ENCODE measurements at places on chromosomes 4 and X.

- no peak for DNase-seq
These were observed 78.5 kb downstream of the MSX1 start for GRCh38 chr4:4937926-4938325.

DNA sequence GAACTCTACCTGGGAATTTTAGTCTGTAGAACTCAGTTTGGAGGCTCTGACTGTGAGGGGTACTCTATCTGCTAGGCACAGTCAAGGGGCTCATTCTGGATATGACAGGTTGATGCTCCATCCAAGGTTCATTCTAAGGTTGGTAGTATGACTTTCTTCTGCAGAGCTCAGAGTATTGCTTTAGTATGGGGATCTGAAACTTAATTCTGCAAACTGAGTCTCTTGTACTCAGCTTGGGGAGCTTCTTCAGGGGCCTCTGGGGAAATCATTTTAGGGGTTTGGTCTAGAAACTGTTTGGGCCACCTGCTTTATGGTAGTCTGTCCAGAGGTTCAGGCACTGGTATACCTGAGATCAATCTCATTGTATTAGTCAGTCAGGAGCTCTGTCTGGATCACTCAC lies 9.7 kb upstream of the TSR2 start:
- no peak for DNase-seq

- no peak for DNase-seq
These were observed 88.1 kb downstream of the RPA4 start for GRCh38 chrX:96971812-96972211.

- no peak for DNase-seq
These were observed 16.1 kb downstream of the BST1 start for GRCh38 chr4:15718959-15719358.

- no peak for DNase-seq
These were observed 297.3 kb downstream of the TENM3 start for GRCh38 chr4:182540496-182540895.

- DNase-seq: no peak
These were observed 133.2 kb upstream of the DIAPH2 start for GRCh38 chrX:96551322-96551872.

DNA sequence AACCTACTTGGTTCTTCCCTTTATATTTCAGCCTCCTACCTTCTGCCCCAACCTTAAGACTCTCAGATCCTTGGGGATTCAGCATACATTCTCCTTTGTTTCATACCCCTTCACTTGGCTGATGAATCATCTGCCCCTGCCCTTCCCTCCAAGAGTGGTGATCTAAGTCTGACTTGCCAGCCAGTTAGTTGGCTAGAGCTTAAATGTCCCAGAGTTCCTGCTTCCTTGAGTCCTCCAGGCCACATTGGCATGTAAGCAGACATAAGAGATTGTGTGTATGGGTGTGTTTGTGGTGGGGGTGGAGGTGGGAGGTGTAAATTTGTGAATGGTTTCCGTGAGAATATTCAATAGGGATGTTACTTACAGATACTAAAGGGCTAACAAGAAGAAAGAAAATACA lies 3.7 kb upstream of the TEX13D start:
- DNase-seq: no peak

GRCh38 chrX:35380808-35381700 lies 417.1 kb upstream of the MAGEB16 start:
- no peak for DNase-seq

DNA sequence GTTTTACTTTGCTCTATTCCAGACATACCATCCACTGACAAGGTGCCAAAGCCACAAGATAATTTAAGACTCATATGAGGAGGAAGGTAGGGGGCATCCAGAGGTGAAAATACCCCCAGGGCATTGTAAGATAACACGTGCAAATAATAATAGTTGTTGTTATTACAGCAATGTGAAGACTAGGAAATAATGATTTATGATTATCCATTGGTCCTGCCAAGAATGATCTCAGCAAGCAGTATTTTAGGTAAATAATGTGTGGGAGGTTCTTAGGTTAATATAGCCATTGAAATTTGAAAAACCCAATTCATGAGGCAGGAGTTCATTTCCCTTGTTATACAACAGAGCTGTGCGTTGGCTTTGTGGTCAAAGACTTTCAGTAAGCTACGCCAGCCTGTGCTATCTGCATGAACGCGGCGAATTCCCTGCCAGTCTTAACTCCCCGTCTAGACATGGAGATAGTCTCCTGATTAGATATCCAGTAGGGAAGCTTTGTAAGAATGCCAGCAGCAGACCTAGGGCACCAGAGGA lies 47.2 kb upstream of the MXRA5 start:
- DNase-seq: no peak

GRCh38 chrX:100479329-100479728 lies 69.3 kb upstream of the PCDH19 start:
- no peak for DNase-seq

GRCh38 chr4:804804-805203 lies 21.1 kb downstream of the CPLX1 start:
- no peak for DNase-seq

DNA sequence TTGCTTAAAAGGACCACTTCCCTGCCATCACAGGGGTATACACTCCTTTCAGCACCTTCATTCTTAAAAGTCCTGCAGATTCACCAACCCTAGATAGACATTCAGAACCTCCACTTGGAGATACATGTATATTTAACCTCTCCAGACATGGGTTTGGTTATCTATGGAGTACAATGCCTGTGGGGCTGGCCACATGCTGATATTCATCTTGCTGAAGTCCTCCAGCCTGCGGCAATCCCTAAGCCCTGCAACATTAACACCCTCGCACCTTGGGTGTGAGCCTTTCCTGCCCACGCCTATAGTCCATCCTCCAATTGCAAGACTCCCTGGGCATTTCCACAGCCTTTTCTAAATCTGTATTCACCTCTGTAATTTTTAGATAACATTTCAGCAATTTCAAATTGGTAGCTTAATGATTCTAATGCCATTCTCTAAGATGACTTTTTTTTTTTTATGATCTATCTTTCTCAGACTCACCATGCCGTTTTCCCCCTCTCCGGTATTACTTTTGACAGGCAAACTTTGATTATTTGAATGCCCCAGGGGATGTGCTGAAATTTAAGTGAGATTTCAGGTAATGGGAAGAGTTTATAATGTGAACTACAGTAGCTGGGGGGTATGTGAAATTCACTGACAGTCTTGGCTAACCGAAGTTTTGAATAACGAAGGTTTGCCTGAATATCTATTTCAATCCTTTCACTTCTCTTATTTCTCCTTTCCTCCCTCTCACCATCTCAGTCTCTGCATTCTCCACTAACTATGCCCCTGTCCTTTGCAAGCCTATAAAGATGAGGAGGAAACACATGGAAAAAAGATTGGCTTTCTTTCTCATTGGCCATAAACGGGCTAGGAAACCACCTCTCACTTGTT lies 24.1 kb downstream of the CCDC149 start:
- no peak for DNase-seq

GRCh38 chrX:109660435-109661143 lies 35.6 kb upstream of the KCNE5 start:
- no peak for DNase-seq

- DNase-seq: no peak
These were observed 103.5 kb downstream of the WWC2 start for GRCh38 chr4:183202523-183202922.

GRCh38 chr4:83679692-83680091 lies 143.8 kb downstream of the GPAT3 start:
- no peak for DNase-seq

DNA sequence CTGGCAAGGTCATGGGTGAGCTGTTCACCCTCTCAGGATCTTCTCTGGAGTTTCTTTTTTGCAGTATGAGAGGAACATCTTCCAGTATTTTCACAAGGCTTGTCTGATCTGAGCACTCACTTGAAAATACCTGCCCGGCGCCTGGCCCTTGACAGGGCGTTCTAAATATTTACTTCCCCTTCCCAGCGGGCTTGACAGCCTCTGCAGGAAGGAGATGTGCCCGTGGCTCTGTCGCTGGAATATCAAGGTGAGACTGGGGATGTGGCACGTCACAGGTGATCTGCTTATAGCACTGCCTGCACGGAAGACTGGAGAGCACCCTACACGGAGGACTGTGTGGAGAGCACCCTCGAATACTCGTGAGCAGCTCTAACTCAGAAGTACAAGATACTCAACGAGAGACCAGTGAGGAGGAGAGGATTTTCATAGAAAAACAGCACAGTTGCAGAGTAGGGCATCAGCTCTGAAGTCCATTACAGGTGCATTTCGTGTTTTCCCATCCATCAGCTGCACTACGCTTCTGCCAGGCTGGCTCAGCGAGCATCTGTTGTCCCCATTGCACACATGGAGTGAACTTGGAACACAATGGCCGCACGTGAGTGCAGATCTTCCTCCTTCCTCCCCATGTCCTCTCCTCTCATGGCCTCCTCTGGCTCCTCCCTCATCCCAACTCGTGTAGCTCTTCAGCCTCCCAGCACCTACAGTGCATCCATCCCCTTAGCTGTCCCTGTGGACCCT lies 32.1 kb downstream of the ZBTB49 start:
- DNase-seq: no peak

- no peak for DNase-seq
These were observed 295.1 kb downstream of the GBA3 start for GRCh38 chr4:22987870-22988269.

DNA sequence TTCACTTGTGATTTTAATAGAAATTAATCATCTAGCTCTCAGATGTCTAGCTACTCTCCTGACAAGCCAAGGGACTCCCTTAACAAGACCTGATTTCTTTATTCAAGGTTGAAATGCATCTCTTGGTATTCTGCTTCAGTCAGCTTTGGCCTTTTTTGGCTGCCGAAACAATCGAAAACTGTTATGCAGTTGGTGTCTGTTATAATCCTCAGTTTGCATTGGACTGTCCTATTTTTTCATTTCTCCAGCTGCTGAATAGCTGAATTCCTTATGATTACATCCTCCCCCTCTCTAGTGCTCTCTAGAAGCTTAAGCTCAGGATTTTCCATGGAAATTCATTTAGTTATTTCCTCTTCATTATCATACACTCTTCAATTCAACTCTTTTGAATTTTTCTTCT lies 177.2 kb downstream of the TRIML1 start:
- DNase-seq: no peak

DNA sequence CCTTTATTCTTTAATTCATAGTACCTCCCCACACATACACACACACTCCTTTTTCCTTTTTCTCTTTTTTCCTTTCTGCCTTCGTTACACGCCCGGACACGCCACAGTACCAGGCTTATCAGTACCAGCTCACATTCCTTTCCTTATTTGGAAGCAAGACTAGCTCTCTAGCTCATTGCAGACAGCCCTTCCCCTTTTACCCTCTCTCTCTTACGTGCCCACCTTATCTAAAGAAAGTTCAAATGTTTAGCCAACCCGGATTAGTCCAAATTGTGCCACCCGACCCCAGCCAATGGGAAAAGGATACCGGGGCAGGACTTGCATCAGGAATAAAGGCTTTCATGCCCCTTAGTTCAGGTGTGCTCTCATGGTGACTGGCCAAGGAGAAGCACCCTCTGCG lies 194.7 kb upstream of the VCX3A start:
- no peak for DNase-seq

GRCh38 chrX:23804578-23804977 lies 21.6 kb downstream of the SAT1 start:
- DNase-seq: no peak

DNA sequence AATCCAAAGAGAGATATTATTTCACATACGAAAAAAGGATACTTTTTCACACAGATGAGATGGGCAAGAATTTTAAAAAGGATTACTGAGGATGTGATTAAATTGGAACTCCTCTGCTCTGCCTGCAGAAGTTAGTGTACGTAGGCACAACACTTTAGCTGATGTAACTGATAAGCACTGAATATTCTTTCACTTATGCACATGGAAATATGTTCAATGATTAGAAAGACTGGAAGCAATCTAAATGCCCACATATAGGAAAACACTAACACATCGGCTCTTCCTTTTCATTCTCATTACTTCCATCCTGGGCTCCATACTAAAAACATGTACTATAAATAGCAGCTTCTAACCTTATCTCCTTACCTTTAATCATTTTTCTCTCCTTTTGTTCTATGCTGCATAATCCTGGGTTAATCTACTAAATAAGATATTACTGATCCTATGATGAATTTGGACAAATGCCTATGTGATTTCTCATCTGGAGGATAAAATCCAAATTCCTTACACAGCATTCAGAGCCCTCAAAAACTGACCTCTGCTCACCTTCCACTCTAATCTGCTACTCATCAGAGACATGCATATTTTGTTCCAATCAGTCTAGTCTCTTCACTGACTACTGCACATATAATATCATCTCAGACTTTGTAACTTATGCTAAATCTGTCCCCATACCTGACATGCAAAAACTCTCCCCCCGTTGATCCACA lies 197.8 kb downstream of the PDGFC start:
- no peak for DNase-seq

DNA sequence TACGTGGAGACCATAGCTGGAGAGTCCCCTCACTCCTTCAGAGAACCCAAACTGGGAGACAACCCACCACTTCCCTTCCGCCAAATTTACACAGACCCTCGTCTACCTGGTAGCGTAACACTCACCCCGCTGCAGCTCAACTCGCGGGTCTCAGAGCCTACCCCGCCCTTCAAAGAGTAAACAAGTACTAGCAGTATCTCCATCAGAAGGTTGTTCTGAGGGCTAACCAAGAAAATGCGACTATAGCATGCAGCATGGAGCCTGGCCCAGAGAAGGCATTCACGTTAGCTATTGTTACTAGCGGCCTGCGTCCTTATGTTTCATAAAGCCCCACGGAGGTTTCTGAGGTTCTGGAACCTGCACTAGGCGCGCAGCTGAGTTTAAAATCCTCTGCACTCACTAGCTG lies 531 bp upstream of the MANBA start:
- no peak for DNase-seq

DNA sequence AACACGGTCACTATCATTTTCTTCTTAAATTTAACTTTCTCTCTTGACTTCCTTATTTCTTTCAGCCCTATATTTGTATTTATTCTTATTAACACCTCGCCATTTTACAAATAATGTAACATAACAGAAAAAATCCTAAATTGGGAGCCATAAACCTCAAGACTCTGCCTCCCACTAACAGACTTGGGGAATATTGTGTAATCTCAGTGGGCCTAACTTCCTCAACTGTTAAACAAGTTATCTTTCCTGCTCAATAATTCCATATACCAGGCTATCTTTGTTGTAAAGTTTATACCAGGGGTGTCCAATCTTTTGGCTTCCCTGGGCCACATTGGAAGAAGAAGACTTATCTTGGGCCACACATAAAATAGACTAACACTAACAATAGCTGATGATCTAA lies 26.2 kb downstream of the PRSS12 start:
- no peak for DNase-seq

Data from type B pancreatic cell (in vitro differentiated cells).